ENCODE measurements at places on chromosomes 2 and 18. TPM values are rescaled to one million over a fixed set of nuclear protein-coding genes. Genes with fewer than 3 reads are reported as not detected.
A peak's percentile ranks its signal among the peaks of the same experiment; 100 is the strongest.

Gene VWC2L
- total RNA-seq = 0.57 TPM

Gene ITPRID2
- total RNA-seq = 164 TPM

Gene MDH1
- total RNA-seq = 110 TPM

Gene C2orf78
- not detected for total RNA-seq

Gene SNORC
- 2.1 TPM for total RNA-seq

Gene ACVR1C
- 0.82 TPM for total RNA-seq

Gene HOXD4
- total RNA-seq = 1.1 TPM

Gene HOXD3
- 1.1 TPM for total RNA-seq

Gene UPP2
- total RNA-seq = not detected

Gene RASGRP3
- 14.7 TPM for total RNA-seq

Gene ITPRIPL1
- 2.2 TPM for total RNA-seq

DNA sequence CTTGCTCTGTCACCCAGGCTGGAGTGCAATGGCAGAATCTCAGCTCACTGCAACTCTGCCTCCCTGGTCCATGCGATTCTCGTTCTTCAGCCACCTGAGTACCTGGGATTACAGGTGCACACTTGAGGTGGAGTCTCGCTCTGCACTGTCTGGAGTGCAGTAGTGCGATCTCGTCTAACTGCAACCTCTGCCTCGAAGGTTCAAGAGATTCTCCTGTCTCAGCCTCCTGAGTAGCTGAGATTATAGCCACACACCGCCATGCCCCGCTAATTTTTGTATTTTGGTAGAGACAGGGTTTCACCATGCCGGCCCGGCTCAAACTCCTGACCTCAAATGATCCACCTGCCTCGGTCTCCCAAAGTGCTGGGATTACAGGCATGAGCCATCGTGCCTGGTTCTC is 83.3 kb downstream of the CCBE1 start:
- no peak for DNase-seq

DNA sequence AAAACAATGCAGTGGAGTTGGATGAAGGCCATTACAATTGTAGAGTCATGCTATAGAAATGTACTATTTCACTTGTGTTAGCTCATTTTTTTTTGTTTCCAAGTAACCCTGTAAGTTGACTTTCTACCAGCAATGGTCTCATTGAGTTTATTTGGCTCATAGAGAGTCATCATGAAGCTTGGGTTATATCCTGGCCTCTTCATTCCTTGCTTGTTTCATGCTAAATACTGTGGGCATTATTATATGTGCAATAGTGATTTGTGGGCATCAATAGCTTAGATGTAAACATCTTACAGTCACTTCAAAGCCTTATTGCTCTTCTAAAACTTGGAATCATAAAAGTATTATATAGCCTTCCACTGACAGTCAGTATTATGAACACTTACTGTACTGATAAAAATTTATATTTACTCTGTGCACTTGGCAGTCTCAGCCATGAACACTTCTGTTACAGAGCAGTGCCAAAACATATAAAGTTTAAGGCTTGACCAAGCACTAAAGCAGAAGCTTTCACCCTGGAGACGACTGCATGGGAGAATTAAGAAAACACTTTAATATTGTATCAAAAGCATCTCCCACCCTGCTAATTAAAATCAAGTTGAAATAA is 751.2 kb downstream of the SATB2 start:
- DNase-seq = peak; percentile 96

DNA sequence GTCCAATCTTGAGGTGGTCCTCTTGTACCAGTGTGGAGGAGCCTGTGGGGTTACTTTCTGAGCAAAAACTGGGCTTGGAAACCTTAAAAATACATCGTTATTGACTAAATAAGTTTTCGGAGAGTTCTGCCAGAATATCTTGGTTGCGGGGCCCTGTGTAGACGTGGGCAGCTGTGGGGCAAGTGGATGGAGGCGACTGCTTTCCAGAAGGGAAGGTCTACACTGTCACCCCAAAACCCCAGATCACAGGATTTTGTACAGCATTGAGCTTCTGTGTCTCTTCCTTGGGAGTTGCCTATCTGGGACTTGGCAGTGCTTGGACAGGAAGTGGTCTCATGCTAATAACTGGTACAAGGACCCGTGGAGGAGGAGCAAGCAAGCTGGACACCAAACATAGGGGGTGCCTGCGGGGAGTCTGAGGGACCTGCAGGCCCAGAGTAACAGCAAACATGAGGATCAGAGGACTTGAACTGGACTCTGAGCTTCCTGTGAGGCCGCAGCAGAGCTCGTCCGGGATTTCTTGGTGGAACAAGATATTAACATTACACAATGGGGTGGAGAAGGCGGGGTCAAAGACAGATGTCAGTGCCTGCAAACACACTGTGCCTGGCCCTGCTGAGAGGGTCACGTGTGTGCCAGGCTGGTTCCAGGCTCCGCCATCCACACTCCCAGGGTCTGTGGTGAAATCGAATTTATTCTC is 48.0 kb upstream of the CTLA4 start:
- DNase-seq = no peak

DNA sequence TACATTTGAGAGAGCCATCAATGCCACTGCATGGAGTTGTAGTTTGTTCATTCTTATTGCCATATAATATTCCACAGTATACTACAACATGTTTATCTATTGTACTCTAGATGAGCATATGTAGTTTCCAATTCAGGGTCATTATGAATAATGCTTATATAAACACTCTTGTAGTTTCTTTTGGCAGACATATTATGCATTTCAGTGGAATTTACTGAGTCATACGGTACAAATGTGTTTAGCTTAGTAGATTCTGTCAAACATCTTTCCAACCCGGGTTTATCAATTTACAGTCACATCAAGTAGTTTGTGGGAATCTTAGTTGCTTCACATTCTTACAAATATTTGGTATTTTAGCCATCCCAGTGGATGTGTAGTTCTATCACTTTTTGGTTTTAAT is 161.1 kb downstream of the KCNH7 start:
- no peak for DNase-seq

DNA sequence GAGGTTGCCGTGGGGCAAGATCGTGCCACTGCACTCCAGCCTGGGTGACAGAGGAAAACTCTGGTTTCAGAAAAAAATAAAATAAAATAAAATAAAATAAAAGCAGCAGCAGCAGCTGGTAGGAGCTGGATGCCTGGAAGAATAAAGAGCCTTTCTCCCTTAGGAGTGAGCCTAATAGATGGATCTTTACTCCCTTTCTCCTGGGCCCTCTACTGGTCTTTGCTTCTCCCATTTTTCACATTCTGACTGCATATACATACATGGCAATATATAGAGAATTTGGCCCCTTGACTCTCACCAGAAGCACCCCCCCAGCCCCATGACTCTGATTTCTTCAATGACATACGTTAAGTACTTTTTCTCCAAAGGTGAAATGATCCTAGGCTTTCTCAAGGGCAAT is 9.8 kb upstream of the MALT1 start:
- DNase-seq = no peak

DNA sequence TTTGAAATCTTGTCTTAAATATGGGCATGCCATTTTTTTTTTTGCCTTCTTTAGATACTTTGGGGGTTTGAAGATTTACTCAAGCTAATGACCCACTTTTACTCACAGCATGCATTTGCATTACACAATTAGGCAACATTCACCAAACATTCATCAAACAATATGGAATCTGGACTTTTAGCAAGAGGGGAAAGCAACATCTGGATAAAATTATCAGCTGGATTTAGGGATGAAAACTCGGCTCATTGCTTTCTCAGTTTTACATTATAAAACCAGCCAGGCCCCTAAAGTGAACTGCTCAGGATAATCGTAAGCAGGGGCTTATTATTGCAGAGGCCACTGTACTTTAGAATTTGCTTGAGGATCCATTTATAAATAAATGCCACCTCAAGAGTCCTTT is 44.7 kb downstream of the SOX11 start:
- no peak for DNase-seq

DNA sequence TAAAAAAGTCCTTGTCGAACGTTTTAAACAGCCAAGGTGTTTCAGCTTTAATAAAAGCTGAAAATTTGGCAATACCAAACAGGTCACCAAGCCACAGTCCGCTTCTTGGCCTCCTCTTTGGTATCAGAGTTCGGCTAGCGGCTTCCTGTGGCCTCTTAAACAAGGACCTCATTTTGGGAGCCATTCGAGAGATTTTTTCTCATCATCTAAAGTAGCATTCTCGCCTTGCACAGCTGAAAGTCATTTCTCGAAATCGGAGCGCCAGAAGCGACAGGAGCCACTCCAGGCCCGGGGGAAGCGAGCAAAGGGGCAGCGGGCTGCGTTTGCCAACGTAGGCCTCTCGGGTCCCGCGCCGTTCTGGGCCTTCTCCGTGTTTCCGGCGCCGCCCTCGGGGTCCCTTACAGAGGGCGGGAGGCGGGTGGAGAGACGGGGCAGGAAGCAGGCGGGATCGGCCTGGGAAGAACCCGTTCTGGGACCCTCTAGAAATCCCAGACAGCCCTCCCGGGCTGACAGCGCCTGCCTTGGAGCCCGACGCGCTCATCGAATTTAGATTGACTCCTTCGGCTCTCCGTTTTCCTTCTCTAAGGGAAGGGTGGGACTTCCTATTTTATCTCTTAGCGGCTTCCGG is 522 bp upstream of the ZNF407 start:
- no peak for DNase-seq

DNA sequence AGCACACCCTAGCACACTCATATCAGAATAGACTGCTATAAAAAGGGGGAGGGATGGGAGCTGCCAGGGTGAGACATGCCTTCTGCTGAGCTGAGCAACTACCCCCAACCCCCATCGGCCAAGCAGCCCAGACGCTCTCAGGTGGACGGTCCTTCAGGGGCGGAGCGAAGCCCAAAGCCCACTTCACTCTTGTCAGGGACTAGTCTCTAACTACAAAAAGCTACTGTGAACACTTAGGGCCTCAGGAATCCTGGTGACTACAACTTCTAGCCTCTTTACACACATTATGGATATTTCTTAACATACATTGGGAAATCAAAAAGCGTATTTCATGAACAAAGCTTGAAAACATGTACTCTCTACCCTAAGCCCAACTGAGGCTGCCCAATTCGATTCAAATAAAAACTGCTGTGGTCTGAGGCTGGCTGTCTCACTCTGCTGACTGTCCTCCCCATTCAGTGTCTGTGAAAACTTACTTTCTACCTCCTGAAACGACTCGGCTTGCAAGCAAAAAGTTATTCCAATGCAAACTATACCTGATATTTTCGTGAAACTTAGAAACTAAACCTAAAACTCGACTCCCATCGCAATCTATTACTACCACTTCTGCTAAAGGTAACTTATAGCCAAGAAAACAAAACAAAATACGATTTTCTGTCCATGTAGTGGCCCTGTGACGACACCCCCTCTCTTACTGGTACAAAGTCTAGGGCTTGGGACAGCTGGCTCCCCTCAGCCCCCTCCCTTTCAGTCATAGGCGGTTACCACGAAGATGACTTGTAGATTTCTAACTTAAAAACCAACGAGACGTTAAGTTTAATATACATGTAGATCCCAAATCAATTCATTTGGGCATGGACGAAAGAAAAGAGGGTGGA is 1.2 kb downstream of the SERTAD2 start:
- DNase-seq = peak; percentile 88

- DNase-seq = no peak
Observed at GRCh38 chr18:61736133-61736532, 156.7 kb downstream of the RNF152 start.

DNA sequence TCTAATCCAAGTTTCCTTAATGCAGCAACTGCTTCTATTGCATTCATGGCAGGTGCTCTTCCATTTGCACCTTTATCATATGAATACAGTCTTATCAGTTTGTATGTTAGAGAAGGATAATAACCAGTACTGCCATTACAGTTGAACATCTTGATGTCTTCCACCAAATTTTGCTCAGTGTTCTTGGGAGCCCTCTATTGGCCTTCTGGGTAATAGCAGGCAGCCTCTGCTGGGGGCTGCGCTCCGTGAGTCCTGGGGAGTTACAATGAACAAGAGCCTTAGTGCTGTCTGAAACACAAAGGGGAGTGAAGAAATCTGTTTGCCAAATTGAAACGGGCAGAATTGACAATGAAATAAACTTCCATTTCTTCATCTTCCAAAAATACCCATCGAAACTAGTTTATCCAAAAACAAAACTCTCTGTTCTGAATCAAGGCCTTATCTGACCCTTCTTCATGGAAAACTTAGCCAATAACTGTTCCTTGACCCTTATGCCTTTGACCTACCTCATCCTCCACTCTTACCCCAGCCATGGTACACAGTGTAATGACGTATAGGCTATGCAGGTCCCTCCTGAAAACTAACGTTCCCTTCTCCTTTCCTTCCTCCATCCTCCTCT is 79.9 kb downstream of the ALK start:
- peak; percentile 6 for DNase-seq

GRCh38 chr2:9115229-9115628 is 91.4 kb upstream of the ASAP2 start:
- no peak for DNase-seq

- DNase-seq = no peak
Observed at GRCh38 chr18:58241877-58242276, 197.9 kb downstream of the NEDD4L start.

DNA sequence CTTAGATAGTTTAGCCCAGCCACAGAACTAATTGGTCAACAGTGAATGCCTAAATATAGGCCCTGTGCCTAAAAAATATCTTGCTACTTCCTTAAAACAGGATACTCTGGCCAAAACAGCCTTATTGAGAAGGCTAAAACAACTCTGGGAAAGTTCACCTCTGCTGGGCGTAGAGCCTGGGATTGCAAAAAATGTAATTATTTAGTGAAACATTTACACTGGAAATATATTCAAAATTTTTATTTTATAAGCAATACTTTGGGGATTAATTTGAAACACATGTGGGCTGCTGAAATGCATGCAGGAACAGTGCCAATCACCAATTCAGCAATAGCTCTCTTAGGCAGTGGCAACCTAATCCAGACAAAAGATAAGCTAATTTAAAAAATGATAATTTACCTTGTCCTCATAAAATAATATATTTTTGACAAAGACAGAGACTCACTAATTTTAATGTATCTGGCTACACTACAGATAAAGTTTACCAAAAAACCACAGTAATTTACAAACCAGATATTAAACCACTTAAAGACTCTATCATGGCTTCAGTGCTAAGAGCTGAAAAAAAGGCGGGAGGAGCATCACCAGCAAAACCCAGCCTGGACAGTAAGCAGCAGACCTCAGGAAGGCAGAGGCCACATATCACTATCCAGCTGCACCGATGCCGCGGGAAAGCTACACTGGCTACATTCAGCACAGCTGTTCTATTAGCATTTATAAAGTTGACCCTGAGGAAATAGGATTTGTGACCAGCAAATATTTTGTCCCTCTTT is 18.5 kb downstream of the TRAK2 start:
- peak; percentile 62 for DNase-seq

All from lung (tissue), 17 donors.